ENCODE measurements at places on chromosomes 3 and 15.

DNA sequence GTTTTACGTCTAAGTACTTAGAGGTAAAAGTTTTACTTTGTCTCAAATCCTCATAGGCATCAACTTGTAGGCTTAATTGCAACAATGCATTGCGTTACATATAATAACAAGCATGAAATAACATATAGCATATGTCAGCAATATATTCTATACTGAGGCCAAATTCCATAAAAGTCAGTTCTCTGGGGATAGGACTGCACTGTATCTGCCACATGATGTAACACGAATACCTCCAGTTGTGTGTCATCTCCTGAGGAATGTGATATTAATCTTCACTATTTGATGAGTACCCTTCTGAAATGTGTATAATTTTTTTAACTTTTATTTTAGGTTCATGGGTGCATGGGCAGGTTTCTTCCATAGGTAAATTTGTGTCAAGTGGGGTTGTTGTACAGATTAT, 126.4 kb downstream of the IMPG2 start:
- DNase-seq, result no peak

GRCh38 chr15:69601711-69602504, 149.3 kb downstream of the RPLP1 start:
- DNase-seq, result no peak

DNA sequence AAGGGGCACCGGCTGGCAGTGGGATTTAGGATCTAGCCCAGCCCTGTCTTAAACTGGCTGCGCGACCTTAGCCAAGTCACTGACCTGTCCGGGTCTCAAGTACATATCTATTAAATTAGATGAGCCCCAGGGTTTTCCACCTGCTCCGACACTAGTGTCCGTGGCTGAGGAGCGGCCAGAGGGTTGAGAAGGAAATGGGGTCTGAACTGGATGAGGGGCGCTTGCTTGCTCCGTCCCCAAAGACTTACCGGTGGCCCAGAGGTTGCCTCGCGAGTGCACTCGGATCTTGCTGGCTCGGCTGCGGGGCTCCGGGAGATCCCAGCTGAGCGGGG, 285 bp downstream of the NMB start:
- no peak for DNase-seq

DNA sequence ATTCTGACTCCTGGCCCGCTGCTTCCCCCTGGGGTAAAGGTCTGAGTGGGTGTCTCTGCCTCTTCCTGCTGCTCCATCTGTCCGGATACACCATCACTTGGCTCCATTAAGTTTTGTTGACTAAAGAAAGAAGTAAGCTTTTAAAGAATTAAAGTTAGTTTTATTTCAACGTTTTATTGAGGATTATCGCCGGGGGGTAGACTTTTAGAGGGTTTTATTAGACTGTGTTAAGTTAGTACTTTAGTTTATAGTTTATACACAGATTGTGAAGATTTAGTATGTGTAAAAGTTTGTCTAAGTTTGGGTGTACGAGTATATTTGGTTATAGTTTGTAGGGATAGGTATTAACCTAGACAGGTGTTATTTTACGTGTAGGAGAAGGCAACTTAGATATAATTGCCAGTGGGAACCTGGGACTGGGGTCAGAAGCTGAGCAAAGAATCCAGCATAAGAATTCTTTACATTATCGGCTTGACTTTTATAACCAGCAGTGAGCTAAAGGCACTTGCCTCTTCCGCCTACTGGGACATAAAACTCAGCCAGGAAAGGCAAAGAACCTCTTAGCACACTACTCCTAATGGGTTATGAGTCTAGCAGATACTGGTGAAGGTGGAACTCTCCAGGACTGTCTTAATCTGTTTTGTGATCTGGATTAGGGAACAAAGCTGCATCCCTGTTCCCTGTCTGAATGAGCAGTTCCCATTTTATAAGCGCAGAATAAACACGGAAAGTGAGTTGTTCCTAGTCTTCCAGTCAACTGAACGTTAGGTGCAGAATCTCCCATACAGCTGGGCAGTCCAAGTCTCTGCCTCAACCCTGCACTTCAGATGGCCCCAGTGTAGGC, 131.3 kb downstream of the FAM43A start:
- DNase-seq, result no peak

GRCh38 chr3:101676765-101677435, at the start of gene ZBTB11:
Gene ZBTB11 (minus strand): TSS chr3:101677132. CDS start chr3:101676914, 218 bp downstream.
- peak; percentile 94 for DNase-seq

DNA sequence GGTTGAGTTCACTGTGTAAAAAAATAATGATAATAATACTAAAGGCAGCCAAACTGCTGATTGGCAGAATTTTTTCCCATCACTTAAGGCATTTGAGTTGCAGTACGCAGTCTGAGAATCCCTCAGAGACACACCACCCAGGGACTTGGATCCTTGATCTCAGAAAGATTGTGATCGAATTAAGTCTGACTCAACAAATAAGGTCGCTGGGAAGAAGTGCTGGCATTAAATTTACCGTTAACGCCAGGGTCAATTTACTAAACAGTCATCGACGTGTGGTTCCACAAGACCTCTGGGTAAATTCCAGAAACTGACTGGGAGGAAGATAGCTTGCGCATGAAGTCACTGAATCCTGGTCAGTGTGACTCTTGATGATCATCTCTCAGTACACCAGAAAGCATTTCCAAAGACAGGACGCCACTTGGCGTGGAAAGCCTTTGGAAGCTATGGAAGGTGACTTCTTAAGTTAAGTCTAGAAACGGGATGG, 48.3 kb upstream of the CGNL1 start:
- no peak for DNase-seq

DNA sequence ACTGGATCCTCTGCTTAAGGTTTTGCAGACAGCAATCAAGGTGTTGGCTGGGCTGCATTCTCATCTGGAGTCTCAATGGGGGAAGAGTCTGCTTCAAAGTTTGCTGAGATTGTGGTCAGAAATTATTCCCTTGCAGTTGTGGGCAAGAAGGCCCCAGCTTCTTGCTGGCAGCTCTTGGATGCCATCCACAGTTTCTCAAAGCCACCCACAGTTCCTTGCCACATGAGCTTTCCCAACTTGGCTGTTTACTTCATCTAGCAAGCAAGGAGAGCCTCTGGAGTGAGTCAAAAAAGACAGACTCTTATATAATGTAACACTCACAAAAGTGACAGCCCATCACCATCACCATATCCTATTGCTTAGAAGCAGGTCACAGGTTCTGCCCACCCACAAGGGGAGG, 62.1 kb upstream of the ABHD2 start:
- no peak for DNase-seq

DNA sequence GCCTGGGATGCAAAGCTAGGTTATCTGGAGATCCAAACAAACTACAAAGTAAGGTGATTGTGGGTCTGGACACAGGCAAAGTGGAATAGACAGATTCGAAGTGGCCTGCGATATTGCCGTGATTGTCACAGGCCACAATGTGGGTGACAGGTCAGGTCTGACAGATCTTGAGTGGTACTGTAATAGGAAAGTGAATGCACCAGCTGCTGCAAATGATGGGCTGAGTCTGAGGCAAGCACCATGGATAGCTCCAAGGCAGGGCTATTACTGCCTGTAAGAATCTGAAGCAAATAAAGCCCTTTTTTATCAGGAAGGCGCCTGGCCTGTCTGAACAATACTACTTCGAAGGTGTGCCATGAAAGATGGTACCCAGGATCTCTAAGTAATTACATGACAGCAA, 10.0 kb downstream of the ARMC8 start:
- DNase-seq, result no peak

DNA sequence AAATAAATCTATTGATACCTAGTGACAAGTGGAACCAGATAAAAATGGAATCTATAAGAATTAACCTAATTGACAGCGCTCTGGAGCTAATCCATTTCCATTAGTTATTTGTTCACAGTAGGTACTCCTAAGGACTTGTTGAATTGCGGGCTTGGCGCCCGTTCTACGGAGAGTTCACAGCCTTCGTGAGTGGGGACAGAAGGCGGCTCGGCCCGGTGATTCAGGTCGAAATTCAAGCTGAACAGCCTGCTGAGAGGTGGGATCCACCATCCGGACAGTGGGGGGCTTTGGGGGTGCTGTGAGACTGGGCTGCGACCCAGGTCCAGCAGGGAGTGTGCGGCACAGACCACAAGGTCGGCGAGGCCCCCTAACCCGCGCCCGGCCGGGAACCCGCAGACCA, 779 bp upstream of the CTNNB1 start:
- no peak for DNase-seq

DNA sequence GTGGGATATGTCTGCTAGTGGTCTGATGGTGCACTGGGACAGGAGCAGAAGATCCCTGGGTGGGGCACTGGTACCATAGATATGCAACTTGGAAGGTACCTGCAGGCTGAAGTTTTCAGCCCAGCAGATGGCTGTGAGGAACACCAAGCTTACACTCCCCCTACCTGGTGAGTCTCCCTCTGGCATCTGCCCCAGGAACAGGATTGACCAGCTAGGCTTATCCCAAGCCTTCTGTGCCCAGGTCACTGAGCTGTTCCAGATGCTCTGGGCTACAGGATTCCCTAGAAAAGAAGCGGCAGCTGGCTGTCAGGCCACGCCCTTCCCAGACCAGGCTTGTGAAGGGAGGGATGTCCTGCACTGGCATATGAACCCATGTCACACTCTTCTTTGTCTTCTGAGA, 1130.0 kb downstream of the NAALADL2 start:
- DNase-seq, result no peak

DNA sequence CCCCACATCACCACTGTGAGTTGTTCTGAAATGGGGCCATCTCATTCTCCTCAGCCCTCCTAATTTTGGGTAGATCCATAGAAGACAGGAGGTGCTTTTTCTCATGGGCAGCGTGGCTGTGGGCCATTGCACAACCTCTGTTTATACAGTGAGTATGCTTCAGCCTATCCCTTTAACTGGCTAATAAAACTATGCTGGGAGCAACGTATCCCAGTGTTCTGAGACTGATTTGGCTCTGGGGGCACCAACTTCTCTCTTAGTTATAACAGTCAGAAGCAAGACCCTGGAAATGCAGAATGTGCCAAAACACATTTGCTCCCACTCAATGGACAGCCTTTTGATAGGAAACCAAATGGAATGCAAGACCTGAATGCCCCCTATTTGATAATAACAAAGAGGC, 97.1 kb upstream of the ICE2 start:
- no peak for DNase-seq

DNA sequence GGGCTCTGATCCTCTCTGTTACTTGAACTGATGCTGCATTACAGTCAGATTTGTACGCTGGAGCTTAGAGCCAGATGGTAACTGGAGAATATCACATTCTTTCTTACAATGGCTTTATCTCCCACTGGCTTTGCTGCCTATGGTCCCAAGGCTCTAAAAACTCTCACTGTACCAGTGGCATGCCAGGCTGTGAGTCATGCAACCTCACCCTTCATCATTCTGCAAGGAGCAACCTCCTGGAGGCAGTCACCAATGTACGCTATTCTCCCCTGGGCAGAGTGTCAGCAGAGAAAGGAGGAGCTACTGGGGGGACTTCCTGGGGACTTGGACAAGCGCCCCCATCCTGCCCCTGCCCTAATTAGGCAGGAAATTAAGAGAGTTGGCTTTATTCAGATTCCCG, 97.9 kb upstream of the EIF1B start:
- no peak for DNase-seq

- DNase-seq, result no peak
Observed at GRCh38 chr15:76278651-76279050, 32.6 kb downstream of the ETFA start.

- DNase-seq, result peak; percentile 55
Observed at GRCh38 chr15:70033109-70033508, 64.6 kb downstream of the TLE3 start.

- DNase-seq, result no peak
Observed at GRCh38 chr3:19901918-19902317, 32.1 kb downstream of the EFHB start.

GRCh38 chr15:92683511-92683834, 27.9 kb upstream of the FAM174B start:
- no peak for DNase-seq

DNA sequence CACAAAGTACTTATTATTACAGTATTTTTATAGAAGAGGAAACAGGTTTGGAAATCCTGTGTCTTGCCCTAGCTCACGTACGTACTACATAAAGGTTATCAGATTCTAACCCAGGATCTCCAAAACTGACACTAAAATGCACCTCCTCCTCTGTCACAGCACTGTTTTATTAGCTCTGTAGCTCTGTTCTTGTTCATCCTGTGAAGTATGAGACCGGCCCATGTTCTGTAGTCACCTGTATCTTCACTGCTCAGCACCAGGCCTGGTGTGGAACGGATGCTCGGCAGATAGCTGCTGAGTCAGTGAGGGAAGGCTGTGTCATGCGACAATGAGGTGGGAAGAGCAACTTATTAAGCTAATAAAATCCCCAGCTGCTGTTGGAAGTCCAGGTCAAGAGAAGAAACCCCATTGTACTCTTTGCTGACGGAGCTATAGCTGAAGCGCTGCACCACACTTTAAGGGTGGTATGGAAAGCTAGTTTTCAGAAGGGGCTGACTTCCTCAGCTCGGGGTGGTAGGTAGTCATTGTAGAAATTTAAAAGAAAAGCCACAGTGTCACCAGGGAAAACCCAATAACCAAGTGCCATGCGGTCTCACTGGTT, 22.8 kb downstream of the BCL2A1 start:
- no peak for DNase-seq

DNA sequence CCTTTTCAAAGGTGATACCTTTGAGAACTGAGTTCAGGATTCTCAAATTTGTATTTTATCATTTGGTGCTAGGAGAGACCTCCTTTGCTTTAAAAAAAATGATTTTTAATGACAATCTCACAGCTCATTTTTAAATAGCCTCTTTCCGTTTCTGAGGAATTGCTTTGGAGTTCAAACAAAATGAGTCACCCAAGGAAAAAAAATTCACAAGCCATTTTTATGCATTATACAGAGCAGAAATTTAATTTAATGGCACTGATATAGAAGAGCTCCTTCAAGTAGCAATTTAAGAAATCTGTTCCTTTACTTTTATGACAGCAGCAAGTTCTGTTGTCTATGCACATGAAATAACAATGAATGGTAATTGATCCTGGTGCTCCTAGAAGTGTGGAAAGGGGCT, 337.9 kb upstream of the KCNMB2 start:
- DNase-seq, result no peak

DNA sequence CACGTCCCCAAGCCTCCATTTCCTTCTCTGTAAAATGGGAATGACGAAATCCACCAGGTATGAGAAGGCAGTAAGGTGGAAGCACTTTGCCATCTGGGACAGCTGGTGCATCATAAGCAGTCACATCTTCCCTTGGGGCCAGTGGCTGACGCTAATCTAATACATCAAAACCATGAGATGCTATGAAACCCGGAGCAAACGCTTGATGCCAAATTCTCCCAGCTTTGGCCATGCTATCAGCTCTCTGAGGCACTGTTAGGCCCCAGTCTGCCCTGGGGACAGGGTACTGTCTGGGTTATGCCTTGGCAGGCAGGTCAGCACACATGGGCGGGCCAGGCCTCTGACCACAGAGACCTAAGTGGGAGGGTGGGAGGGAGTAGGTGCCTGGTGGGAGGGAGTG, 66.1 kb downstream of the ADAMTS17 start:
- DNase-seq, result peak; percentile 73

GRCh38 chr15:80878242-80878866, 99.2 kb downstream of the CEMIP start:
- no peak for DNase-seq
